ENCODE measurements at places on chromosomes 7 and 10.

GRCh38 chr10:62870866-62871265 lies 54.7 kb upstream of the EGR2 start:
- no peak for DNase-seq

- DNase-seq, result no peak
Observed at GRCh38 chr10:63008491-63008890, 124.6 kb upstream of the NRBF2 start.

DNA sequence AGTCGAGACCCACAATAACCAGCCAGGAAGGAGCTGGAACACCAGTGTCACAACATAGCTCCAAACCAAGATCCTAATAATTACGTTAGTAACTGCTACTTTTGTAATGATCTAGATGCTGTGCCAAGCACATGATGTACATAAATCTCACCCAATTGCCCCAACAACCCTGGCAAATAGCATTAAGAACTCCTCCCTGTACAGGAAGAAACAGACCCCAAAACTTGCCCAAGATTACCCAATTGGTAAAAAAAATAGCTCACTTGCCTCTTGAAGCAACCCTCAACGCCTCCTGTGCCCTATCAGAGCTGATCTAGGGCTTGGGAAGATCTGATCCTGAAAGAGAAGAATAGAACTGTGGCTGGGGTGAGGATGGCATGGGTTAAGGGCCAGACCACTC lies 628.7 kb upstream of the AUTS2 start:
- DNase-seq, result no peak

DNA sequence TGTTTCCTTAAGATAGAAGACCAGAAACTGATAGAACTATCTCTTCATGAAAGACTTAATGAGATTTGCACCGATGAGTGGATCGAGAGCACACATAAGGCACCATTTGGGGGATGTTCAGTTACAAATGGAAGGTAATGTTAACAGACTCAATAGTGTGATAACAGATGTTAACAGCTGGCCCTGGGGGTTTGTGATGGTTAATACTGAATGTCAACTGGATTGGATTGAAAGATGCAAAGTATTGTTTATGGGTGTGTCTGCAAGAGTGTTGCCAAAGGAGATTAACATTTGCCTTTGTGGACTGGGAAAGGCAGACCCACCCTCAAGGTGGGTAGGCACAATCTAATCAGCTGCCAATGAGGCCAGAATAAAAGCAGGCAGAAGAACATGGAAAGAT lies 130.5 kb upstream of the DGKB start:
- no peak for DNase-seq

- DNase-seq, result no peak
Observed at GRCh38 chr10:43282881-43283280, 16.0 kb upstream of the RASGEF1A start.

- no peak for DNase-seq
Observed at GRCh38 chr10:24494777-24495176, 228.9 kb downstream of the ARHGAP21 start.

DNA sequence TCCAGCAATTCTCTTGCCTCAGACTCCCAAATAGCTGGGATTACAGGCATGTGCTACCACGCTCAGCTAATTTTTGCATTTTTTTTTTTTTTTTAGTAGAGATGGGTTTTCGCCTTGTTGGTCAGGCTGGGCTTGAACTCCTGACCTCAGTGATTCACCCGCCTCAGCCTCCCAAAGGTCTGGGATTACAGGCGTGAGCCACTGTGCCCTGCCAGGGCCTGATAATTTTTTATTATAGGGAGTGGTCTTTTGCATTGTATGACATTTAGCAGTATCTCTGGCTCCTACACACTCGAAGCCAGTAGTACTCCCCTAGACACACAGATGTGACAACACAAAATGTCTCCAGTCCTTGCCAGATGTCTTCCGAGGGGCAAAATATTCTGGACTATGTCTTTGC lies 124.0 kb downstream of the DKK1 start:
- DNase-seq, result no peak

DNA sequence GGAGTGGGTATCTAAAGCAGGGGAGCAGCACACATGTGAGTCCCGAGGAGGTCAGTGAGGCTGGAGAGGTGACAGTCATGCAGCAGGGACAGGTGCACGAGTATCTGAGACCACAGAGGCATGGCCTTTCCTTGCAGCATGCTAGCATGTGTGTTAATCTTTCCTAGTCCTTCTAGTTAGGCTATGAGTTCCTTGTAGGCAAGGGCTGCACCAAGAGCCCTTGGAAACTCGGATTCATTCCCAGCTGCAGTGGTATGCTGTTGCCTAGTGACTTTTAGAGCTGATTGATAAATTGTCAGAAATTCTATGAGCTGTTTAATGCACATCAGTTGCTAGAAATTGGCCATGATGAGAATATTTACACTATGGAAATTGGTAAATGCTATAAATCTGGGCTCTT lies 132.0 kb downstream of the SORCS3 start:
- no peak for DNase-seq

DNA sequence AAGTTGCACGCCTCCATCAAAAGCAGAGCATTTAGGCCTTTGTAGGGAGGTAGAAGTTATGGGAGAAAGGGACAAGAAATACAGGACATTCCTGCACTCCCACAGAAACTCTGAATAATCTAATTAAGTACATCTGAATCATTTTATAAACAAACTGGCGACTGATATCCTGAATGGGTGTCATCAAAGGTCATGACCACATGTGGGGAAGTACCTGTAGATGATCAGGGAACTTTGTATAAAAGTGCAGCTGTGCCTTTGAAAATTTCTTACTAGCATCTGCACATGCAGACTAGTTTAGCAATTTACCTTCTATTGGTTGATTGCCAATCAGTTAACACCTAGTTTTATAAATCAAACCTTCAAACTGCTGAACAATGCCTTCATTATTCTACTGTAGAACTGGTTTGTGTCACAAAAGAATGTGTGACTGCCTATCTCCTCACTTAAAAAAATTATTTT lies 17.1 kb downstream of the STEAP4 start:
- no peak for DNase-seq

GRCh38 chr10:113291413-113291812 lies 261.4 kb upstream of the HABP2 start:
- no peak for DNase-seq

- DNase-seq, result no peak
Observed at GRCh38 chr7:22676385-22676784, 50.6 kb upstream of the IL6 start.

DNA sequence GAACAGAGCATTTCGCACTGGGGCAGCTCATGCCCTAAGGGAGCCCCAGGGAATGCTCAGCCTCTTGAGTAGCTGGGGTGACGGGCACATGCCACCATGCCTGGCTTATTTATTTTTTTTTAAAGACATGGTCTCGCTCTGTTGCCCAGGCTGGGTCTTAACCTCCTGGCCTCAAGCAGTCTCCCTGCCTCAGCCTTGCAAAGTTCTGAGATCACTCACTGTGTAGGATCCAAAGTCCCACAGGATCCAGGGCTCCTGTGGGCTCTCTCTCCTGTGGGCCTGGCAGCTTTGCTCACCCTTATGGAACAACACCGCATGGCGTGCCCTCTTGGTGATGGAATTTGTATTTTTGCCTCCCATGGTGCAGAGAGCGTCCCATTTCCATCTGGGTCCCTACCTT lies 34.0 kb downstream of the TMEM120A start:
- DNase-seq, result no peak

- no peak for DNase-seq
Observed at GRCh38 chr7:66333443-66333842, 128.3 kb downstream of the TPST1 start.

DNA sequence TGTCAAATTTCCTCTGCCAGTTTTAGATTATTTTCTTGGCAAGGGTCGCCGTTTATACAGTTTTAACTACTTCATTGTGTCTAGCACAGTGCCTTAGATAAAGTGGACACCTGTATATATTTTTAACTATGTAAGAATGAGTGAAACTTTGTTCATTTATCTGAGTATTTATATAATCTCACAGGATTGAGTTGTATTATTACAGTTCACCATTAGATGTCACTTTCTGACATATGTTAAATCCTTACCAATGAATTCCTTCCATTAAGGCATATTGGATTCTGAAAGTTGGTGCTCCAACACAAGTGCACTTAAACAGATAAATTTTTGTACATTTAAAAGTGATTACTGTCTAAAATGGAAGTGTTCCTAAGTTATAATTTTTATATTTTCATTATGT lies 43.0 kb downstream of the ZMYND11 start:
- no peak for DNase-seq

- DNase-seq, result no peak
Observed at GRCh38 chr10:104067525-104067924, 18.2 kb downstream of the COL17A1 start.

DNA sequence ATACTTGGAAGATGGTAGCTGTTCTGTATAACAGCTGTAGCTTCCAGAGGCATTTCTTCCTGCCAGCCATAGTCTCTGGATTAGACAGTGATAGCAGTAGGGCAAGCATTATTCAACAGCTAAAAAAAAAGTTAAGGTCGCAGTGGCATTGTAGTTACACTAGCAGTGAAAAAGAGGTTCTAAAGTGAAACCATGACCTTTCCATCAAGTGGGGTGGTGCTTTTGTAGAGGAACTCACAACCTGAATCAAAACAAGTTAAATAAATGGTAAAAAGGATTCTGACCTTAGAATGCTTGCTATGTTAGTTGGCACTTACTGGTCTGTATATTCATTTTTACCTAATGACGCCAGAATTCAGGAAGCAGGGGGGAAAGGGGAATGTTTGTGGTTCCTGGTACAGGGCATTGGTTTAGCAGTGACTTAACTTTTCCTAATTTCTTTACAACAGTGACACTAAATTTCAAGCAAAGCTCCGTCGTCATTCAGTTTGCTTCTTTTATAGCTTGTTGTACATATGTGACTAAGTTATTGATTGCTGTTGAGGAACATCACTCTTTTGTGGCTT lies 55.0 kb downstream of the GBF1 start:
- DNase-seq, result no peak

GRCh38 chr7:90999989-91000979 lies 263.9 kb upstream of the FZD1 start:
- DNase-seq, result no peak

GRCh38 chr10:59709395-59710125 lies at the start of gene SLC16A9:
SLC16A9 (minus strand) TSS chr10:59709850; CDS start chr10:59684291, 25,559 bp downstream.
- DNase-seq, result peak; percentile 25

GRCh38 chr7:5549096-5549763 lies 125.6 kb upstream of the TNRC18 start:
- DNase-seq, result no peak

DNA sequence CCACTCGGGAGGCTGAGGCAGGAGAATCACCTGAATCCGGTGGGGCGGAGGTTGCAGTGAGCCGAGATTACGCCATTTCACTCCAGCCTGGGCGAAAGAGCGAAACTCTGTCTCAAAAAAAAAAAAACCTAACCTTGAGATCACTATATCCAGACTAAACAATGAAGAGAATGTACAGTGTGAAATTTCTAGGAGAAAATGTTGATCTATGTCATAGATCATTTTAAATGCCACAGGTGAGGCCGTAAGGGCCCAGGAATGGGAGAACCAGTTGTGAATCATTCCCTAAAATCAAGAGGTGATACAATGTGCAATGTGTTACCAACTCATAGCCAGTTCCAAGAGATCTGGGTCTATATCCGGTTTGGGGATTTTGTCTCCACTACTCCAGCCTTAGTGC lies 158.0 kb downstream of the CACNB2 start:
- no peak for DNase-seq

DNA sequence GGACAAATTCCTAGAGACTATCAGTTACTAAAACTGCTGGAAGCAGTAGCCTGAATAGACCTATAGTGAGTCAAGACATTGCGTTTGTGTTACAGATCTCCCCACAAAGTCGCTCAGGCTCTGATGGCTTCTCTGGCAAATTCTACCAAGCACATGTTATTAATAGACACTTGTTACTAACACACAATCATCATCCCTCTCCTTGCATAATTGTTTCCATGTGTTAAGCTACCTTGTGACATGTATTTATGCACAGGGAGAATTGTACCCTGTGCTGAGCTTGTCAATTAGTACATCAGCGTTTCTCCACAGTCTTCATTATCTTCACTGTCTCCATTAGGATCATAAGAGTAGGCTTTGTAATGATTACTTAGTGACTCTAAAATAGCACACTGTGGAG lies 31.2 kb downstream of the DYNC2I1 start:
- DNase-seq, result no peak

GRCh38 chr7:121019018-121019417 lies 30.5 kb downstream of the CPED1 start:
- DNase-seq, result no peak

DNA sequence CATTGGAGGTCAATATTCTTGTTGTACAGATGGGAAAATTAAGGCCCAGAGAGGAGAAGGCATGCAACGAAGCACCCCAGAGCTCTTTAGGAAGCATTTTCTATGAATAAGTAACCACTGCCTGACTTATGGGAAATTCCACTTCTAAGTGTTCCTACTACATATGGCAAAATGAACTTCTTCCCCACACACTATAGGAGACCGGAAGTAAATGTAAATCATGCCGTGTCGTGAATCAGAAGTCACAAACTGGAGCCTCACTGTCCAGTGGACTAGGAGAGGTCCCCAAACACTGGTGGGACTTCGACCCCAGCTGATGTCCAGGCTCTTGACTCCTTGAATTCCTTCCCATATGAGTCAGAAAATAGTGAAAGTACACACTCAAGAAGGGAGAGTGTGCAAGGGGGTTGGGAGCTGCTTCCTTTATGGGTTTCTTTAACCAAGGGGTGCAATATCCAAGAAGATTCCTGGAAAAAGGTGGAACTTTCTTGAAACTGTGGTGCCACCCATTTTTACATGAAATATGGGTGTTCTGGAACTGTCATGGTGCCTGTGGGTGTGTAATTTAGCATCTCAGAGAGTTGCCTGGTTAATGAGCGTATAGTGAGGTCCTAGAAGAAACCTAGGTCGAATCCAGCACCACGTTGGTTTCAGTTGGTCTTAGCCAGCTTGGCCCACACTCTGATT lies 6.7 kb downstream of the RASSF4 start:
- DNase-seq, result no peak

GRCh38 chr10:47294501-47294900 lies 5.5 kb upstream of the GDF10 start:
- no peak for DNase-seq

DNA sequence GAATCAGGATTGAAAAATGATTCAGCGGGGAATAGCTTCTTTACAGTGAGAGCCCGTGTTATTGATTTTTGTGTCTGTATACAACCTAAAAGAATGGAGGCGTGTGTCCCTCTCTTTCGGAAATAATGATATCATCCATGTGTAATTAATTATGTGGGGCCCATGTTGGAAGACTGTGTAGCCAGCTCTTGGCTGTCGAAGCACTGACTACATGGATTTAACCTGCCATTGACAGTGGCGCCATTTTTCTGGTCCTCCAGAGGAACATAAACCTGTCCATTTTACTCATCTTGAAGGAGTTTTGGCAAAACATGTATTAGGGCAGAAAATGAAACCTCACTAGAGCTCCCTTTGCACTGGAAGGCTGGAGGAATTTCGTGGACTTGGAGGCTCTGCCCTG lies 119.6 kb downstream of the ITIH5 start:
- DNase-seq, result no peak

Data from NCI-H1930 (cell line).